ENCODE measurements at places on chromosomes 1 and 21.

DNA sequence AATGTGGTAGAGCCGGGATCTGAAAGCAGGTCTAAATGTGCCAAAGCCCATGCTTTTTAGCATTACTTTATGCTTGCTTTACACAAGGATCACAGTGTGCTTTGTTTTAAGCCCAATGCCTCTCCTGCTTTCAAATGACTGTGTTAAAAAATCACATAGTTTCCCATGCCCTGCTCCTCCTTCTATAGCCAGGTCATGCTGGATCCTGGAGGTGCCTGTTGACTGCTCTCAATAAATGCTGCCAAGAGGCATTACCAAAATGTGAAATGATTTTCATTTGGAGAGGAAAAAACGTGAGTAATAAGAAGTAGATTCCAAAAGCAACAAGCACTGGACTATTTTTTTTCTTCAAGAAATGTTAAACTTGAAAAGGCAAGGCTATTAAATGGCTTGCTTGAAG, 420.7 kb upstream of the USP24 start:
- no peak for DNase-seq

DNA sequence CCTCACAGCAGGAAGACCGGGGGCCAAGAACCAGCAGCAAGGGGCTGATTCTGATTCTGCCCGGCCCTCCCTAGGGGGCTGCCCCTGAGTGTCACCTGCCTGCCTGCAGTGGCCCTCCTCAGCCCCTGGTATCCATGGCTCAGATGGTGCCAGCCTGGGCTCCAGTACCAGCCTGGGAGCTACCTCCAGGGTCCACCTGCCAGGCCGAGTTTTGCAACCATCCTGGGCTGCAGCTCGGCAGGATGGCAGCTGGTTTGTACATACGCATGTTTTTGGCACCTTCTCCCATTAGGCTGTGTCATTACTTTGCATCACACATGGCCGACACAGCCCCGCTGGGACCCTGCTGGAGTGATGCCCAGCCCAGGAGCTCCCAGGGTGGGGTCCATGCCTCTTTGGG, 93.3 kb upstream of the WNT4 start:
- DNase-seq, result no peak

GRCh38 chr1:25771221-25772114, 28.5 kb upstream of the SELENON start:
- DNase-seq, result no peak

- no peak for DNase-seq
Measured at GRCh38 chr1:221696027-221696426, 45.9 kb downstream of the DUSP10 start.

DNA sequence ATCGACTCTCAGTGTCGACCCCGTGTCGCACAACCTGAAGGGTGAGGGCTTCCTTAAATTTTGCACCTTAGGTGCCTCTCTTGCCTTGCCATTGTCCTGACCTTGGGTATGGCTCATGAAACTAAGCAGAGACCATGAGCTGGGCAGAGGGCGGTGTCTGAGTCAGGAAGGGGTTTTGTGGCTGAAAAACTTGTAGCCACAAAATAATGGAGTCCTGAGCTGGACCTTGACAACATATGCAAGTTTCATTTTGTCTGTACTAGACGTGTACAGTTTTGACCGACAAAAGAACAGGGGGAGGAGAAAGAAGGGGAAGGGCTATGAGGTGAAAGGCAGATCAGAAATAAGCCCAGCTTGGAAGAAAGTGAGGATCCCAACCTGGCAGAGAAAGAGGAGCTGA, 8.3 kb upstream of the RUNX1 start:
- DNase-seq, result no peak

DNA sequence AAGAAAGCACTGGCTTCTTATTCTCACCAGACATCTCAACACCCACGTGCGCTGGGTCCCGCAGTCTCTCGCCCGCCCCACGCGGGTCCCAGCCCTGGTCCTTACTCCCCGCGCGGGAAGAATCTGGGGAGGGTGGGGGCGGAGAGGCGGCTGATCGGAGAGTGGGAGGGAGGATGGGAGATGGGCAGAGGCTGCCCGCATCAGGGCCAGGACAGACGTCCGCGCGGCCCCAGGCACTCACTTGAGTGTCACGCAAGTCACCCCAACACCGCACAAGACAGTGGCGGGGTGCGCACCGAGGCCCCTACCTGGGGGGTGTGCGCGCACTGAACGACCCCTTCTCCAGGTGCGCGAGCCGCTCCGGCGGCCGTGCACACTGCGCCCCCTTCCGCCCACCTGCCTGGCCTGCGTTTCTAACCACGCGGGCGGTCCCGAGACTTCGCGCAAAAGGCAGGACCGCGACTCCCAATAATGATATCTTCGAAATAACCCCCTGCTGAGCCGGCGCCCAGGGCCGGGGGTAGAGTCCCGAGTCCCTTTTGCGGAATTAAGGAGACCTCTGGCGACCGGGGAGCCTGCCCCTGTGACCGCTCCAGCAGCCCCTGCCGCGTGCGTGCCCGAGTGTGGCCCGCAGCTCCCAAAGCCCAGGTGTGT, 6.0 kb upstream of the SIM2 start:
- DNase-seq, result no peak

- DNase-seq, result no peak
Measured at GRCh38 chr1:46204406-46204742, 1.2 kb downstream of the LURAP1 start.

- no peak for DNase-seq
Measured at GRCh38 chr1:200668514-200669313, 993 bp downstream of the DDX59 start.

DNA sequence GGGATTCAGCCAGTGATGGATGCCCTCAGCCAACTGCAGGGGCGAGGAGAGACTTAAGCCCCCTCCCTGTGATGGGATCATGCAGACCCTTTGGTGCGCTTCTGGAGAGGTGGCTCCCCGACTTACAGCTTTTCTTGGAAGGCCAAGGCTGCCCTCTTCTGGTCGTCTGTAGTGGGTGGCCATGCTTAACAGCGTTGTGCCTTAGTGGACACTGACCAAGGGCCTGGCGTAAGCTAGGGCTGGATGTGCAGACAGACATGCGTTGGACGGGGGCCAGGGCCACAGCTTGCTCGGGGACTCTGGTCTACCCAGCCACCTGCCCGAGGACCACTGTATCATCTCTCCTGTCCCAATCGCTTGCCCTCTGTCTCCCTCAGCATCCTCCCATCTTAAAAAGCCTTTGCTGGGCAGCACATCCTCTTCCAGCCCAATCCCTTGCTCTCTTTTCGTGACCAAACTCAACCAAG, 5.5 kb downstream of the AZIN2 start:
- peak; percentile 82 for DNase-seq

DNA sequence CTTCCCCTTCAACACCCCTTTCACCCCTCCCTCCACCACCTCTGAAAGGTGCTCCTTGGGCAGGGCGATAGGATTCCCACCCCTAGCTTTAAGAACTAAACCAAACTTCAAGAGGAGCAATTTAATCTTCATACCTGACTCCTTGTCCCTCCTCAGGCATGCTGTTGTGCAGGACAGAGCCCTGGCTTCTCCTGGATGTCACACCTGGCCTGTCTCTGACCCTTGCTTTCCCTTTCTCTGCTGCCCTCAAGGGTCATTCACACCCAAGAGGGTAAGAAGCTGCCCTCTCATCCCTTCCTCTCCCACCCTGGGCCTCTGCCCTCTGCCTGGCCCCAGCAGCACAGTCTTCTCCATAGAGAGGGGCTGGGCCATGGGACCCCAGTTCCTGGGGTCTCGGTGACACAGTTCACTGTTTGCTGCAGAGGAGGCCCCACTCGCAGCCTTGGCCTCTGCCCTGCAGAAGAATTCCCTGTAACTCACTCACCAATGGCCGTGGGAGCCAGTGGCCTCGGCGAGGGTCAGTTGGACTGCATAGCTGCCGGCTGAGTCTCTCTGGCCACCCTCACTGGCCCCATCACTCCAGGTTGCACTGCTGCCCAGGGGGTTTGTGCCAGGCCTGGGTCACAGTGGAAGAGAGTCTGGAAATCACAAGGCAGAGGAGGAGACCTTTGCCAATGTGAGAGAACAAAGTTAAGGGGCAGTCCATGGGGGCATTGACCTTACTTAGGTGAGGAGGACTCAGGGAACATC, 28.4 kb upstream of the LHX4 start:
- no peak for DNase-seq

DNA sequence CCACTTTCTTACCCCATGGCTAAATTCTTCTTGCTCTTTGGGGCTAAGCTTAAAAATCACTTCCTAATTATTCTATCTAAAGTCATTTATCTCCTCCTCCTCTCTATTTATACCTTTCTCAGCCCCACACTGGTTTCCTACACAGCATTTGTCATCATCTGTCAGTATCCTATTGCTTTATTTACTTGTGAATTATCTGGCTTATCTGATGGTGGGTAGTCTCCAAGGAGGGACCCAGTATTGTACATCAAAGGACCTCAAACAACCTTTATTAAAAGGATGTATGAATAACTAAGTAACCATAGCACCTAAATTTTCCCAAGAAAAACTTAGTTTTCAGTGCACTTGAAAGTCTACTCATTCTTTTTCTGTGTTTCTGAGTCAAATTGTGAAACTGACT, 332.7 kb upstream of the SNX7 start:
- no peak for DNase-seq

DNA sequence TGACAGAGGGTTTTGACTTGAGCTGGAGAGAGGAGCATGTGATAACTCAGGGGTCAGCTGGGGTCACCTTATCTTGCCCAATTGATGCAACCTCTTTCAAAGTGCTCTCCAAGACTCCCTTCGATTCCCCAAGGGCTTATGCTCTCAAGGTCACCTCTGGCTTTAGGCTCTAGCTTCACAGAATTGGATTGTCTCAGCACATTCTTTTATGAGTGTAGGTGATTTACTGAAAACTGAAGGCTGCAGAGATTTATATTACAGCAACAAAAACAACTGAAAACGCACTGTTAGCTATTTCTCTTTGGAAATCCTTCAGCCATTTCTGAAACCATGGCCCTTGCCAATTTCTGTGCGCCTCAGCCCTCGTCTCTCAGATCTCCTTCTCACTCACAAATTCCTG, 34.5 kb upstream of the MAP1LC3C start:
- no peak for DNase-seq

DNA sequence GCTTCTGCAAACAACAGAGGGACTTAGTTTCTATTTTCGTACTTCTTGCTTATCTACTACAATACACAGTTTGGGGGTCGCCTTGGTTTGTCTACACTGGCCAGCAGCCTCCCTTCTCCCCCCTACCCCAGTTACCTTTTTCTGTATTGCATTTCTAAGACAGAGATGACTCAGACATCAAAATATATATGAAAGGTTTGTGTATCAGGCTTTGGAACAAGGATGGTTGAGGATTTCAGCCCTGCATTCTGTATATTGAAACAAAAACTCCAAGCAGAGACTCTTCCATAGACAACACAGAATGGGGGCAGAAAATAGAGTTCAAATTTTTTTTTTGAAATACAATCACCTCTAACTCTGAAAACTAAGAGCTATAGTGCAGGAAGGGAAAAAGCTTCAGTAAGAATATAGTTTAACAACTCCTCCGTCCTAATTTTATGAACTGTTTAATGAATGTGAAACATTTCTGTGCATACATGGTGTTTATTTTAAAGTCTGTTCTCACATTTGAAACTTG, 1.9 kb downstream of the SAMD13 start:
- DNase-seq, result no peak

GRCh38 chr1:176998183-176998795, 166.2 kb downstream of the ASTN1 start:
- DNase-seq, result no peak

- no peak for DNase-seq
Measured at GRCh38 chr1:228074954-228075730, 7.4 kb upstream of the ARF1 start.

DNA sequence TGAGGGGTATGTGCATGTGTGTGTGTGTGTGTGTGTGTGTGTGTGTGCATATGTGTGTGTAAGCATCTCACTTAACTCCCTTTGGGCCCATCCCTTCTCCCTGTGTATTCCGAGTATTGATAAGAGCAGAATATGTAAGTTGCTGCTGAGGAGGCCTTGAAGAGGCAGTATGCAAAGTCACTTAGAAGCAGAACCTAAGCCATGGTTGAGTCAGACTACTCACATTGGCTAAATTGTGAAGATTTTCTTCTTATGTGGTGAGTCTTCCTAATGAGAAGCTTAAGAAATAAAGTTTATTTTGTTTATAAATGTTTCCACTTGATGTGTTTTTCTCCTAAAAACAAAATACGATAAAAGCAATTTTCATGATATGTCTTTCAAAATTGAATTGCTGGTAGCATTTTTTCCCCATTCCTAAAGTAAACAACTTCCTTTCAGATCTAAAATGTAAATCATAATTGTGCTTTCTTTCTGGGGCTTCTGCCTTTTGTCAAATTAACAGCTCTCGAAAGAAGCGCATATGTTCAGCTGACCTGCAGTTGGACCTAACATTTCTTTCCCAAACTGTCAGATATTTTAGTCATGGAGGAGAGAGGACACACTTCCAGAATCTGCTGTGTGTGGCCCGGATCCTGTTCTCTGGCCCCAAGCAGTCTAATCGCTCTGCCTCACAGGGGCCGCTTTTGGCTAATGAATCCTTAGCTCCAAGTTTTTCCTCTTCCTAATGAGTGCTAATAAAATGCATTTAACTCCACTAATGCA, 284.0 kb downstream of the DUSP10 start:
- no peak for DNase-seq

DNA sequence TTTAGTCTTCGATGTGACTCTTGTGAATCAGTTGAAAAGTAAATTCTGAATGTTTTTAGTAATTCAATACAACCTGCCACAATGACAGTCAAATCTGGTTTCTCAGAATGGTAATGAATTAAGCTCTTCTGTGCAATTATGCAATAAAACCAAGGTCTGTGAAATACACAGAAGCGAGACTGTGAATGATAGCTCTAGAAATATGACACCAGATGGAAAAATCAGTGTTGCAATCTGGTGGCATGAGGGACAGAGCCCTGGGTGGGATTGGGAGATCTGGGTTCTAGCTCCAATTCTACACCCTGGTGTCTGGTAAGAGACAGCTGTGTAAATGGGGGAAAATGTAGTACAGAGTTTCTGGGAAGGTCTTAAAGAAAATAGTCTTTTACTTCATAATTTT, 586.4 kb upstream of the ZRANB2 start:
- DNase-seq, result no peak

- DNase-seq, result no peak
Measured at GRCh38 chr1:154593390-154593789, 14.6 kb downstream of the ADAR start.

GRCh38 chr1:207221934-207222351, 99.5 kb upstream of the CD55 start:
- no peak for DNase-seq

DNA sequence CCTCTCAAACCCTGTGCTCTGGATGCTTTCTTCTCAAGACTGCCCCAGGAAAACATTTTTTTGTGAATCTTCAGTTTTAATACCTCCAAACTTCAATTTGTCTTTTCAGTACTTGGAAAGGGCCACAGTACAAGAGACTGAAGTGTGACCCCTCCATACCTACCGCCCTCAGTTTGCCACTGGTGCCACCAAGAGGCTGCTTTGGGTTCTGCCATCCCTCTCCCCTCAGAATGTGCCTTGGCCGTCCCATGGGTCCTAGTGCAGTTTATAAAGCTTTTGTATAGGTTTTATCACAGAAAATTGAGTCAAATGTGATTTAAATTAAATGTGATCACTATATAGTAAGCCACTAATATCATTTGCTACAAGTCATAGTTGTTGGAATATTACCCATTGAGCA, 60.8 kb upstream of the PGD start:
- peak; percentile 51 for DNase-seq

- no peak for DNase-seq
Measured at GRCh38 chr1:235642943-235643371, 6.6 kb downstream of the GNG4 start.
